NK-92 treated with Interleukin-12 subunit alpha and Interleukin-12 subunit beta, amount 100 ng/mL, for 24 hours (cell line): ENCODE measurements at places on chromosomes 5 and 9.

GRCh38 chr9:93025736-93026135, 32.8 kb upstream of the SUSD3 start:
- DNase-seq, result no peak

- DNase-seq, result no peak
Measured at GRCh38 chr5:151298063-151298855, 5.3 kb downstream of the SLC36A3 start.

DNA sequence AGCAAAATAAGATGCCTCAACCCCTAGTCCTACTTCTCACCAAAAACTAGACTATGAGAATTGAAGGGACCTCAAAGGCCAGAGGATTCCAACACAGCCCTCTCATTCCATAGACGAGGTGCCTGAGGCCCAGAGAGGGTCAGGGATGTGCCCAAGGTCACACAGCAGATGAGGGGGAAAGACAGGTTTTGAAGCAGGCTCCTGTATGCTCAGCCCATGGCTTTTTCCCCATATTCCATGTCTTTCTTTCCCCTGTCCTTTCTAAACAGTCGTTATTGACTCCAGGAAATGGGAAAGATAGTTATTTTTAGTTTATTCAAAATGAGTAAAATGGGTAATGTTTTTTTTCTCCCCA, 61.2 kb upstream of the COL15A1 start:
- no peak for DNase-seq

GRCh38 chr9:131503626-131504465, 1.1 kb downstream of the POMT1 start:
- no peak for DNase-seq

GRCh38 chr9:132160802-132161742, 786 bp upstream of the NTNG2 start:
- peak; percentile 36 for DNase-seq

DNA sequence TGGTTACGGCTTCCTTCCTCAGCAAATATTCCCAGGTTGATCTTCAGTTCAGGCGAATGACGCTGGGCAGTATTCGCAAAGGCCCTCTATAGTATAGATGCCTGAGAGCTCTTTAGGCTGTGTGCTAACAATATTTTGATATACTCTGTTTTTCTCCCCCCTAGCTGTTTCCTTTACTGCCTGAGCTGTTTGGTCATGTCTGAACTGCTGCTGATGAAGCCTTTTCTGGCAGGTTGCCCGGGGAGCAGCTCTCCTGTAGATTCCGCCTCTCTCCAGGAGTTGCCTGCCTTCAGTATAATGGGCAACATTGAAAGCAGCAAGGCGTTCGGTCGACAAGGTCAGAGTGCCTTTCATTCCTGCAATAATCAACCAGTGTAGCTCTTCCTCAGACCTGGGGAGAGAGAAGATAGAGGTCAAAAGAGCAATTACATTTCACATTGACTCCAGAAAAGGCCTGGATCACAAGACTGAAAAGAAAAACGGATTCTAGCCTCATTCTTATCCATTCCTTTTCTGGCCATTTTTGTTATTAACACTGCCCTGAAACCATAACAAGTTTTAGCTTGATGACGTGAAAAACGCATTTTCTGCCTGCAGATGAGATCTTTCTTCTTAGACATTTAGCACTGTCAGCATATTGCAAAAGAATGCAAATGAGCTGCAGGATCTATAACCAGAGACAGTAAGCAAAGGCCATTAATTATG, 60.1 kb upstream of the ZNF608 start:
- no peak for DNase-seq

- no peak for DNase-seq
Measured at GRCh38 chr5:127097278-127097677, 24.0 kb upstream of the C5orf63 start.

GRCh38 chr5:89055695-89056085, 172.7 kb upstream of the MEF2C start:
- no peak for DNase-seq

DNA sequence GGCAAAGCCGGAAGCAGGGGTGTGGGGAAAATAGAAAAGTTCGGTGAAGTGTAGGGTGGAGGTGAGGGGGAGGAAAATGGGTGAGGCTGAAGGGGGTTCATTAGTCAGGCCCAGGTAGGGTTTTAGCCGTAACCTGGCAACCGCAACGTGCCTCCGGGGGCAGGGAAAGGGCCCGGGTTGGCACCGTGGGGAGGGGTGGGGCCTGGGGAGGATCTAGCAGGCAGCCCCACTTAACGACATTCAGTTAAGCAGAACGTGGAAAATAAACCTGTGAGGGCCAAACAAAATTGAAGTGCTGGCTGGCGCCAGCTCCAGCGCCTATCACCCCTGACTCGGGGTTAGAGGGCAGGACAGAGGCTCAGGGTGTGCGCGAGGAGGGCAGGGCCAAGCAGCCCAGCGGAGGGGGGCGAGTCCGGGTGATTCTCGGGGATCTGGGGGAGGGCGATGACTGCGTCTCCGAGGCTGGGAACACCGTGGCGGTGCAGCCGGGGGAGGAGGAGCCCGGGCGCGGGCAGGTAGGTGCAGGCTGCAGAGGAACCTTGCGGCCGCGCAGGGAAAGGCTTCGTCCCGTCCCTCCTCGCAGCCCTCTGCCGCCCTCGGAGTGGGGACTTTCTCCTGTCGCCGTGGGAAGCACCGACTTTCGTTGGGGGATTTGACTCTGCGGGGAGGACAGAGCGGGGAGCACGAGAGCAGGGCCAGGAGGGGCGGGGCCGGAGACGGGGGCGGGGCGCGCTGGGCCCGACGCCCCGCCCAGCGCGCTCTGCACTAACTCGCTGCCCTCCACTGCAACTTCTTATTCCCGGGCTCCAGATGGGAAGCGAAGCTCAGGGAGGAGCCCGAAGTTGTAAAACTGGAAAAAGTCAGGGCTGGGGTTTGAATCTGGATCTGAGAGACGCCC, 5.1 kb downstream of the RGS14 start:
- no peak for DNase-seq

- no peak for DNase-seq
Measured at GRCh38 chr9:90975781-90976538, 174.3 kb downstream of the SYK start.

GRCh38 chr9:134559013-134559412, 82.6 kb upstream of the COL5A1 start:
- peak; percentile 6 for DNase-seq

DNA sequence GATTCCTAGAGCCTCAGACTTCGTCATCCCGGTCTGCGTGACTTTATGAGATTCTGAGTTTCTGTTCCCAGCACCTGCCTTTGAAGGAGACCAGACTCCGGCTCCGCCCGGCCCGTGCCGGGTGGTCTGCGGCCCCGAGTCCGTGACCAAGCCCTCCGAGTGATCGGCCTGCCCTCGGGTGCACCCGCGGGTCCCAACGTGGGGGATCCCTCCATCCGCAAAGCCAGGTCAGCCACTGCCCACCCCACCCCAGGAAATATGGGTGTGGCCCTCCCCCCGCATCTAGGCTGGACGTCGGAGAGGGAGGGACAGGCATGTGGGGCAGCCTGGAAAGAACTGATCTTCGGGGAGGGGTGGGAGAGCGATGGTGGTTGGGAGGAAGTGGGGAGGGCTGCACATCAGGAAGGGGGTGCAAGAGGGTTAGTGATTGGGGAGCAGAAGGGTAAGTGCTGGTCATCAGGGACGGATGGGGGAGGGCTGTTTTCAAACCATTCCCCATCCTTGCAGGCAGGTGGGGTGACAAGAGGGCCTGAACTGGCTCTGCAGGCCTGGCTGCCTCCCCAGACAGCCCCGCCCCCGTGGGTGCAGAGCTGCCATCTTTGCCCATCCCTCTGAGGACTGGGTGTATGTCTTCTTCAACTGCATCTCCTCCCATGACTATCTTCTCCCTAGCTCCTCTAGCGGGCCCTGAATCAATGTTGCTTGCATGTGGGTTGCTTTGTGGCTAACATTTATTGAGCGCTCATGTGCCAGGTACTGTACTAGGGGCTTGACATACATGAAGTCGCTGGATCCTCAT, 747 bp downstream of the LRSAM1 start:
- DNase-seq, result peak; percentile 48

DNA sequence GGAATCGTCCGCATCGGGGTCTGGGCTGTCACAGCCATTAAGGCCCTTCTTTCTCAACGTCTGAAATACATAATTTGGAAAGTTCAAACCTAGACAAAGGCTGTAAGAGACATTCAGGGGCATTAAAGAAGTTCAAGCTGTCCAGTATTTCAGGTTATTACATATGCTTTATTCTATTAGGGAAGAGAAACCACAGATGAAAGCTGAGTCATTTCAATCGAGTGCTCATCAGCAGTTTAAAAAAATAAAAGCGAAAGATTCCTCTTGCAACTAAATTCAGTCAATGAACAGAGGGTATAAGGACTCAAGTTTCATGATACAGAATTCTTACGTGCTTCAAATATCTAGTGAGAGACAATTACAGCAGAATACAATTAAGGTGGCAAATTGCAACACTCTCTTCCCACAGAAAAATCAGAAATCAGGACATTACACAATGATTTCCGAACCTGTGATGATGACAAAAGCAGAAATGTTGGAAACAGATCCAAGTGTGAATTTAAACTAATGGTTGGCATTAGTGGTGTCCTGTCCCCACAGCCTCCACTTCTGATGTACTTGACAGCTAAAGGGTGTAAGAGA, 121.6 kb downstream of the MEF2C start:
- DNase-seq, result no peak

GRCh38 chr9:1018121-1018520, 32.0 kb upstream of the DMRT2 start:
- DNase-seq, result peak; percentile 20

GRCh38 chr9:14222149-14222835, 91.6 kb downstream of the NFIB start:
- DNase-seq, result no peak

DNA sequence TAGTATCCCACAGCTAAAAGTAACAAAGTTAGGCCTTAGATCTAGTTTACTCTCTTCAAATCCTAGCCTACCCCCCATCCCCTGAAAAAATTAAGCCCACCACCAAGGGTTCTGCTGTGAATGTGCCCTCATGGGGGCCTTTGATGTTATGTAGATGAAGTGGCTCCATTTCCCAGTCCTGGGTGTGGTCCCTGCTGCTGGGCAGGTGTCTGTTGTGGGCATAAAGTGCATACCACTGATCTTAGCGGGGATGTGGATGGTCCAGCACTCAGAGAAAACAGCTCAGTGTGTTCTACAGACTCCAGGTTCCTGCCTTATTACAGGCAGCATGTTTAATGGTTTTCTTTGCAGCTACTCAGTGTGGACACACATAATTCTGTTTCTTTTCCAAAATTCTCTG, 1.9 kb downstream of the PCBD2 start:
- DNase-seq, result no peak

GRCh38 chr5:179259731-179260323, 85.4 kb downstream of the ADAMTS2 start:
- DNase-seq, result no peak

- no peak for DNase-seq
Measured at GRCh38 chr9:406886-407654, 192.4 kb downstream of the DOCK8 start.

GRCh38 chr9:8706998-8707397, 907.4 kb upstream of the DMAC1 start:
- DNase-seq, result no peak

DNA sequence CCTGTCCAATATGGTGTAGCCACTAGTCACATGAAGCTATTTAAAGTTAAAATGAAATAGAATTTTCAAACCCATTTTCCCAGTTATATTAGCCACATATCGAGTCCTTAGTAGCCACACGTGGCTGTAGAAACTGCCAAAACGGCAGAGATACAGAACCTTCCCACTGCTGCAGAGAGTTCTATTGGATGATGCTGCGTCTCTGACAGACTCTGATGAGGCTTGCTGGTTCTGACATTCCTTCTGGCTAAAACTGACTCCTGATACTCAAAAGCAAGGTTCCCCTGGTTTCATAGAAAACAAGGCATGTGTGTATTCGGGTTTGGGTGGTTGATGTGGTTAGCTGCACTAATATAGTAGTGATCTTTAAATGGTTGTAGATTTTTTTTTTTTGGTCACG, 91.5 kb downstream of the TLE4 start:
- DNase-seq, result no peak

GRCh38 chr5:33075731-33076130, 364.6 kb downstream of the NPR3 start:
- DNase-seq, result no peak

GRCh38 chr5:149426931-149427330, 47.8 kb upstream of the IL17B start:
- no peak for DNase-seq

- no peak for DNase-seq
Measured at GRCh38 chr5:128477944-128478343, 60.1 kb downstream of the FBN2 start.

- DNase-seq, result no peak
Measured at GRCh38 chr9:38149647-38150046, 80.6 kb upstream of the SHB start.

DNA sequence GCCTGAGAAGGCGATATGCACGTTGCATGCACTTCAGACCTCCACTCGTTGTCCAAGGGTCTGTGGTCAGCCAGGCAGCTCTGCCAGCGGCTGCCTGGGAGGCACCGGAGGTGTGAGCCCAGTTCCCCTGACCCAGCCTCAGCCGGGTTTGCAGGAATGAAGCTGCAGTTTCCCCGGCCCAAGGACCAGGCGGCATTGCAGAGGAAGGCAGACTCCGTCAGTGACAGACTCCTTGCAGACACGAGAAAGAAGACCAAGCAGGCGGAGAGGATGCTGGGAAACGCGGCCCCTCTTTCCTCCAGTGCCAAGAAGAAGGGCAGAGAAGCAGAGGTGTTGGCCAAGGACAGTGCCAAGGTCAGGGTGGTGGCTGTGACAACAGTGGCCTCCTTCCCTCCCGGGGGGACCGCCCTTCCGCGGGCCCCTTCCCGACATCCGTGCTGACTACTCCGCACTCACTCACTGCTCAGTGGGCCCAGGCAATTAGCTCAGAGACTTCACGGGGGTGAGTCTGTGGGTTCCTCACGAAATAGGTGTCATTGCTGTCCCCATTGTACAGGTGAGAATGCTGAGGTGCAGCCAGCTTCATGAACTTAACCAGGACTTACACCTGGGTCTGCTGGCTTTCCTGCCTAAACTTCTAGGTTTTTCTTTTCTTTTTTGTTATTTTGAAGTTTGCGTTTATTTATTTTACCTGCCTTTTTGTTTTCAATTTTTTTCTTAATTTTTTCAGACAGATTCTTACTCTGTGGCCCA, 10.8 kb upstream of the AIF1L start:
- DNase-seq, result no peak

DNA sequence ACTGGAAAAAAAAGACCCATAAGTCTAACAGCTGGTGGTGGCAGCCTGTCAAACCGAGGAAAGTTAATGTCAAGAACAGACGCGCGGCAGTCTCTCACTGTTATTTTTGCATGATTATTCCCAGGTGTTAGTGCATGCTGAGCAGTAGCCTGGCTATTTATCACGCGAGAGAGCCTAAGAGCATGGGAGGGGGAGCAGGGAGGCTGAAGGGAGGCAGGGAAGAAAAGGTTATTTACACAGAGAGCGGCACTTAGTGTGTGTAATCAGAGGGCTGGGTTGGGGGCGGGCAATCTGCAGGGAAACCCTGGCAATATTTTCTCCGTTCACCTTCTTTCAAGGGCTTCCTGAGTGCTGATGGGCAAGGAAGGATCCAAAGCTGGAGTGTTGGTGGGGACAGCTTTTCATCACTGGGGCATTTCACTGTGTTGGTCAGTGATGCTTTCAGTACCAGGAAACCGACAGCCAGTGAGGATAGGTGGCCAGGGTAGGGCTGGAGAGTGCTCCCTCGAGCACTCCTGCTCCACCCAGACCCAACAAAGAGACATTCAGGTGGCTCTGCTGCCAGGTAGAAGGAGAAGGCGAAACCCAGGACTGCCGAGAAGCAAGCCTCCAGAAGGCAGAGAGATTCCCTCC, 39.6 kb downstream of the ZNF608 start:
- no peak for DNase-seq
